ENCODE measurements at places on chromosomes 16 and 17.
A peak's percentile ranks its signal among the peaks of the same experiment; 100 is the strongest.

GRCh38 chr16:1053121-1053521 lies 19.4 kb upstream of the SSTR5 start:
- no peak for DNase-seq

- no peak for DNase-seq
Observed at GRCh38 chr16:68384288-68385161, 63.8 kb downstream of the SMPD3 start.

DNA sequence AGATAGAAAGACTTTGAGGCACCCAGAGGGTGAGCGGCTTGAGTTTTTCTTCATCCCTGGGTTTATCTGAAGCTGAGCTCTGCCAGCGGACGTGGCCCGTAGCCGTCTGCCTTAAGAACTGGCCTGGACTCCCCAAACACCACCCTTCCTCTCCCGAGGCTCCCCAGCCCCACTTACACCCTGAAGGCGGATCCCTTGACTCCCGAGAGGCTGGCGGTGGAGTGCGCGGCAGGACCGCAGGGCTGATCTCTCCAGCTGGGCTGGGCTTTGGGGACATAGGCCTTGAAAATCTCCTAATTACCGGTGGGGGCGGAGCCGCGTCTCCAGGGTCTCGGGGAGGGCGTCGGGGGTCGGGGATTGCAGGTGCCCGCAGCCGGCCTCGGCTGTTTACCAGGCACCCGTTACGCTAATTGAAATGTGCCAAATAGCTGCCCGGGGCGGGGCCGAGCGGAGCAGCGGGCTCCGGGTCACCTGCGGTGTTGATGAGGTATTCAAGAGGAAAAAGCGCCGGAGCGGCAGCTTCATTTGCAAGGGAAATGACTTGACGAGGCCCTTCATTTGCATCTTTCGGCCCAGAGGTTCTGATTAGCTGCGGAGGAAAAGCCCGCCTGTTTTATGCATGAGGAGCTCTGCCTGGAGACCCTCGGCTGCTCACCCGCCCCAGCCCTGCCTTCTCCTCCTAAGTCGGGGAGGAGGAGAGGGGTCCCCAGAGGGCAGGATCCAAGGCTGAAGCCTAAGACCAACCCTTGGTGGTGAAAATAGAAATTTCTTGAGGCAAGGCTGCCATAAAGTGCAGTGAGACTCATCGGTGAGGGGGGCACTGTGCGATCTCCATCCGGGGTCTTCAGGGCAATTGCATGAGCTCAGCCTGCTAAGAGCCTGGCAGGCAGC lies 100.7 kb downstream of the MGAT5B start:
- peak; percentile 14 for DNase-seq

- DNase-seq = no peak
Observed at GRCh38 chr16:66182592-66182991, 183.9 kb upstream of the CDH5 start.

DNA sequence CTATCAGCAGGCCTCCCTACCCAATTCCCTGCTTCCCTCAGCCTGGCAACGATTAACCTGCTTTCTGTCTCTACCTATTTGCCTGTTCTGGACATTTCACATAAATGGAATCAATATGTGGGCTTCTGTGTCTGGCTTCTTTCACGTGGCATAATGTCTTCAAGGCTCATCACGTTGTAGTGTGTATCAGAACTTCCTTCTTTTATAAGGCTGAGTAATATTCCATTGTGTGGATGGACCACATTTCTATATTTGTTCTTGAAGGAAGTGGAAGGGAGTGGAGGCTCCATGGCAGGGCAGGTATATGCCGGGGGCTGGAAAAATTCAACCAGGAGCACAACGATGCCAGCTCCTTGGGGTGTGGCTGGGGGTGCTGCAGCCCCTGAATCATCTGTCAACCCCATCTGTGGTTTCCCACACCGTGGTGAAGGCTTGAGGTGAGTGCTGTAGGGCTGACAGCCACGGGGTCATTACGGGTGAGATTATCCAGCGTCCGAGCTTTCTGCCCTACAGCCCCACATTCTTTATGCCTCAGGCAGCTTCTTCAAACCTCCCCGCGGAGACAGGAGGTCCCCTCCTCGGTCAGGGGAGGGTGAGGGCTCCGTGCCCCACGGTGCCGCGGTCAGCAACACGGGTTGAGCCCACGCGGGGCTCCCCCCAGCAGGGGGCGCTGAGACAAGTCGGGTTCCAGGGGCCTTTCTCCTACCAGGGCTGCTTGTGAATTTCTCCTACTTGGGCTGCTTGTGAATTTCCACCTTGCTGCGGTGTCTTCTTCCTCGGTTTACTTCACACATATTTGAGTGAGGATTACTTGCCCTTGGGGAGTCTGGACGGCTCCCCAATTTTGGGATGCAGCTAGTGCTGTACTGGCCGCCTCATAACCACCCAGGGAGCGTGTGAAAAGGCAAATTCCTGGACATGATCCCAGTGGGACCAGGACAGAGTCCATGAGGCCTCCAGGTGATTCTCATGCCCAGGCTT lies 18.3 kb upstream of the WFIKKN2 start:
- no peak for DNase-seq

DNA sequence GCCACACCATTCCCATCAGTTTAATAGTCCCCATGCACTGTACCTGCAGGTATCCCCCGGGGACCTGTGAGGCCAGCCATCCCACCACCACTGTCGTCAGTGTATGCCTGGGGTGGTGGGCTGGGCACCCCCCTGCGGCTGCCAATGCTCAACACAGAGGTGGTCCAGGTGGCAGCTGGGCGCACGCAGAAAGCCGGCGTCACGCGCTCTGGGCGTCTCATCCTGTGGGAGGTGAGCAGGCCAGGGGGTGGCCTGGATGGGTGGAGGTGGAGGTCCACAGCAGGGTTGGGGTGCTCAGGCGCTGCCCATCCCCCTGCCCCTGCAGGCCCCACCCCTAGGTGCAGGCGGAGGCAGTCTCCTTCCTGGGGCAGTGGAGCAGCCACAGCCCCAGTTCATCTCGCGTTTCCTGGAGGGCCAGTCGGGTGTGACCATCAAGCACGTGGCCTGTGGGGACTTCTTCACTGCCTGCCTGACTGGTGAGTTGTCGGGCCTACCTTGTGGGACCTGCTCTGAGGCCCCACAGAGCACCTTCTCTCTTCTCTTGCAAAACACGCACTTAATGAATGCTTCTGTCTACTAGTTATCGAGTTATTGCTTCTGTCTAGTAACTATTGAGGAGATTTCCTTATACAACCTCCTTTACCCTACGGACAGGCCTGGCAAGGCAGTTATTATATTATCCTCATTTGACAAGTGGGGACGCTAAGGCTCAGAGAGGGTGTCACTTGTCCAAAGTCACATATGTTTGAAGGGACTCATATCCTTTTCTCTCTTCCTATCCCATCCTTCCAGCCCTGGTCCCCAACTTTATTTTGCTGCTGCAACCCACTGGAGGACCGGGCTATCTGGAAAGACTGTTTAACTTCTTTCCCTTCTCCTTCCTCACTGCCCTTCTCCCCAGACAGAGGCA lies 5.8 kb upstream of the TRAF4 start:
- no peak for DNase-seq

- peak; percentile 73 for DNase-seq
Observed at GRCh38 chr17:81484195-81484979, 28.2 kb downstream of the ACTG1 start.

- DNase-seq = no peak
Observed at GRCh38 chr17:42167807-42168206, 13.0 kb upstream of the RAB5C start.

DNA sequence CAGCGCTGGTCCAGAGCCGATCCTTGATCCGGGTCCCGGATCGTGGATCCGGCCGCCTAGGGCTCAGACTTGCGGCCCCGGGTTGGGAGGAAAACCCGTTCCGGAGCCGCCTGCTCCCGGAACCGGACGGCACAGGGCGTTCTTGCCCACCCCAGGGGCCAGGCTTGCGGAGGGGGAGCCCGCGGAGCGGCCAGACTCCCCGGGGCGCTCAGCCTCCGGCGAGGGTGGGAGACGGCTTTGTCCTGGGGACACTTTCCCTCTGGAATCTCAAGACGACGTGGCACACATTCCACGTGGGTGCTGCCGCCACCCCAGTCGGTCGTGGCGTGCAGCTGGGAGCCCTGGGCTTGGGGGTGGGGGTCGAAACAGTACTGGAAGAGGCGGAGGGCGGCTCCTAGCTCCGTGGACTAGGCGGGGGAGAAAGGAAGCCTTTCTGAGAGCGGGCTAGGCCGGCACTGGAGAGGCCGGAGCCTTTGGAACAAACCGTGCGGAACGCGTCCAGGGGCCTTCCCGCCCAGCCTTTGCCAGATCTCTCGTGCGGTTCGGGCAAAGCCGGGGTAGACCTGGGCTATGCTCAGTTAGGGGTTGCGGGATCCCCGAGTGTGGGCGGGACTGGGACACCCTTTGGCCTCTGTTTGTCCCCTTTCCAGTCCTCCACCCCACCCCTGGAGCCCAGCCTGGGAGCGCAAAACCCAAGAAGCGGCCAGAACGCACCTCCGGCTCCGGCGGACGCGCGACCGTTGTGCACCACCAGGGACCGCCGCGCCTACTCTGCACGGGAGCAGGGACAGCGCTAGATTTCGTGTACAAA lies 26.5 kb downstream of the SREBF1 start:
- peak; percentile 78 for DNase-seq

- DNase-seq = no peak
Observed at GRCh38 chr16:87125206-87126155, 191.7 kb downstream of the C16orf95 start.

- DNase-seq = no peak
Observed at GRCh38 chr16:7319514-7319913, 13.1 kb upstream of the RBFOX1 start.

- no peak for DNase-seq
Observed at GRCh38 chr16:75854152-75854551, 127.9 kb upstream of the CPHXL start.

All from iris pigment epithelial cell (primary cell).